ENCODE measurements at places on chromosomes 6 and 20. TPM values are rescaled to one million over a fixed set of nuclear protein-coding genes. Genes with fewer than 3 reads are reported as not detected.

Gene KCNQ5
- total RNA-seq, result not detected

Gene FAM83D
- total RNA-seq, result 3.9 TPM

Gene ZSCAN23
- 0.68 TPM for total RNA-seq

Gene OTOR
- not detected for total RNA-seq

Gene SEC23B
- total RNA-seq, result 47.3 TPM

Data from suprapubic skin (tissue), 4 donors.